ENCODE measurements at places on chromosomes 7 and 10.

DNA sequence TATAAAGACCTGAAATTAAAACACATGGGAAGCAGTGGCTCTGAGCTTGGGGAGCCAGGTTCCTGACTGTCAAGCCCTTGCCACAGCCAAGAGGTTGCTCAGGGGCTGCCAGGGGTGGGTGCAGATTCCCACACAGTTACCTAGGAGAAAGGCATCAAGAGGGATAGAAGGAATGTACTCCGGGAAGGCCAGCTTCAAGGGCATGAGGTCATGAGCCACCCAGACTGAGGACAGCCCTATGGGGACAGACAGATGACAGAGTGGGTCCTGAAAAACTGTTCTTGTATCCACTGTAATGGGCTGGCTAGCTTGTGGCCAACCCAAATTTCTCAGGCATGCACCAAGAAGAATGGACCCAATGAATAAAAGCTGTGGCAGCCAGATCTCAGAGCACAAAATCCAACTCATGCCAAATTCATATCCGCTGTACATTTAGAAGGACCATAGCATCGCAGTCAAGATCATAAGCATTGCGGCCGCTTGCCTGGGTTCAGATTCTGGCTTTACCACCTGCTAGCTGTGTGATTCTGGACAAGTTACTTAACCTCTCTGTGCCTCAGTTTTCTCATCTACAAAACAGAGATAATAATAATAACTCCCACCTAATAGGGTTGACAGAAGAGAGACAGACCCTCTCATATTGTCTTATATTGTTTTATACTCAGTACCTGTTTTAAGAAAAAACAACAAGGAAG, 44.9 kb upstream of the KCNMA1 start:
- no peak for DNase-seq

DNA sequence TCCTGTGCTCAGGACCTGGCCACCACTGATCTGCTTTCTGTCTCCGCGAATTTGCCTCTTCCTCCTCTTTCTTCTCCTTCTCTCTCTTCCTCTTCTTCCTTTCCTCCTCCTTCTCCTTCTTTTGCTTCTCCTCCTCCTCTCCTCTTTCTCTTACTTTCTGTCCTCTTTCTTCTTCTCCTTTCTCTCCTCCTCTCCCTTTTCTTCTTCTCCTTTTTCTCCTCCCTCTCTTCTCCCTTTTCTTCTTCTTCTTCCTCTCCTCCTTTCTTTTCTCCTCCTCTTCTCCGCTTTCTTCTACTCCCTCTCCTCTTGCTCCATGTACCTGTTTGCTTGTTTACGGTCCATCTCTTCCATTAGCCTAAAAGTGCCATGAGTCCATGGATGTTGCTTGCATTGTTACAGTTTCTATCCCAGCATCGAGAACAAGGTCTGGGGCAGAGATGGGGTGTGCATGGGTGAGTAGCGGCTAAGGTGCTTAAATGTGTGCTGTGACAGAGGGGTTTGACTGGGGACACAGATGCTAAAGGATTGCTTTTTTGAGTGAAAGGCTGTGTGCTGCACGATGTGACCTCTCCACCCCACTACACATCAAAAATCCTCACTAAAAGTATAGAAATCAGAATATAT, 7.7 kb downstream of the SH2D4B start:
- DNase-seq: no peak

- DNase-seq: no peak
These were observed 231.0 kb downstream of the DIP2C start for GRCh38 chr10:458421-458851.

DNA sequence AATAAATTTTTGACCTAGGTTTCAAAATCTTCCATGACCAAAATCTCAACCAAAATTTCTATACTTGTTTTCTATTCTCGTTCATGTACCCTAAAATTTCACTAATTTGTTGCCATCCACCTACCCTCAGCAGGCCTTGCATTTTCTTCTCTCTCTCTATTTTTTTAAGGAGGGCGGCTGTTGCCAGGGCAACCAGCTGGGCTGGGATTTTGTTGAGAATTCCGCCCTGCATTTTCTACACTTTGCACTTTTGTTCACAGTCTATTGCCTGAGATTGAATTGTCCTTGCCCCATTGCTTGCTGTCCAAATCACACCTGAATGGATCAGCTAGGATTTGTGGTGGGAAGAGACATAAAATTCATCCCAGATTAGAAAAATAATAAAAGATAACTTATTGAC, 657.5 kb upstream of the NRP1 start:
- DNase-seq: no peak

- no peak for DNase-seq
These were observed 43.3 kb upstream of the HBP1 start for GRCh38 chr7:107125475-107125874.

DNA sequence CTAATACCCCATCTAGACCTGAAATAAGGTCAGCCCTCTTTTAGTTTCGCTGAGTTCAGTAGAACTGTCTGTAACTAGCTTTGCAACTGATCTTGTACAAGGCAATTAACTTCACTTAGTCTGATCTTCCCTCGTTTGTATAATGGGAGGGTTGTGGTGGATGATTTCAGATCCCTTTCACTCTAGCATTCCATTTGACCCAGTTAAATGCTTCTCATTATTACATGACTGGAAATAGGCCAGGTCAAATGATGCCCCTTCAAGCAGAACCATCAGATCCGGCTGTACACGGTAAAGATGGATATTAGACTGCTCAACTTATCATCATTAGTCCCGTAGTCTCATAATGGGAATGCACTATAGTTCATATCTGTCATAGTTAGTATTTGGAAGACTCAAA, 1009.0 kb downstream of the LRMDA start:
- no peak for DNase-seq

DNA sequence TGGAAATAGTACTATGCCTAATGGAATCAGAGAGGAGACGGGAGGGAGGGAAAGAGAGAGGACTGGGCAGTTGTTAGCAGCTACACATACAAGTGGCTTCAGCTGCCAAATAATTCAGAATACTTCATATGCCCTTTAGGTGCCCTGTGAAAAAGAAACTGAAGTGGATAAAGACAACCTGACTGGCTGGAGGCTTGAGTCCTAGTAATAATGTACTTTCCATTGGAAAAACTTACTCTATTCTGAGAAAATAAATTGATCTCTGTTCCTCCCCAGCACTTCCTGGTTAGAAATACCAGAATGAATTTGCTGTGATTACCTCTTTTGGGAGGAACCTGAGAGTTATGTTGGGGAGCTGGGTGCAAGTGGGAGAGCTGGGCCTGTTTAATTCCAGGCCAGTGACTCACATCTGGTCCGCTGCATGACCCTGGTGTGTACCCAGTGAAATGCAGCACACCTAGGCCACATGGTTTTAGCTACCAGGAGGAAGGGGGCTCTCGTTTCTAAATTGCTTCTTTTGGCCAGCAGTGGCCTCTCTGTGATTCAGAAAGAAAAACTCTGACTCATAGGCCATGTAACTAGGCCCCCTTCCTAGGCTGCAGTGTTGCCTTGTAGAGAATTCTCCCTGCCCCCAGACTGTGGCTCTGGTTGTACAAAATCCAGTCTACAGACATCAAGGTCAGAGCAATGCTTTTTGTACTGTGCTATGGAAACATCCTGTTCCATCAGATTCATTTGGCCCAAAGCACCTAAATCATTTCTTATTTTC, 6.5 kb downstream of the AGFG2 start:
- DNase-seq: peak; percentile 79

- no peak for DNase-seq
These were observed 64.4 kb downstream of the BPGM start for GRCh38 chr7:134710854-134711624.

DNA sequence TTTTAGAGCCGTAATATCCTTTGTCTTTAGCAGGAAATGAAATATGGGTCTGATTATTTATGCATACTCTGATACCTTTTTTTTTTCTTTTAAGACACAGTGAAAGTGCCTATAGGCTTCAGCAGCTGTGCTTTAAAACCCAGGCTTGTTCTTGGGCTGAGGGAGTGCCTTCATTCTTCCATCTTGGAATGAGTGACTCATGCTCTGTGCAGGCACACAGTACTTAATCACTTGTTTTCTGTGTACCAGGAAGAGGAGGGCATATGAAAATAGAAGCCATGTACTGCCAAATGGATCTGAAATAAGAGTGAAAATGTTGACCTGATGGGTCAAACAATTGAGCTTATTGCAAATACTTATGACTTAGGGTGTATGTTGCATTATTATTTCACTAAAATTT, 12.0 kb downstream of the INPP5F start:
- peak; percentile 71 for DNase-seq

DNA sequence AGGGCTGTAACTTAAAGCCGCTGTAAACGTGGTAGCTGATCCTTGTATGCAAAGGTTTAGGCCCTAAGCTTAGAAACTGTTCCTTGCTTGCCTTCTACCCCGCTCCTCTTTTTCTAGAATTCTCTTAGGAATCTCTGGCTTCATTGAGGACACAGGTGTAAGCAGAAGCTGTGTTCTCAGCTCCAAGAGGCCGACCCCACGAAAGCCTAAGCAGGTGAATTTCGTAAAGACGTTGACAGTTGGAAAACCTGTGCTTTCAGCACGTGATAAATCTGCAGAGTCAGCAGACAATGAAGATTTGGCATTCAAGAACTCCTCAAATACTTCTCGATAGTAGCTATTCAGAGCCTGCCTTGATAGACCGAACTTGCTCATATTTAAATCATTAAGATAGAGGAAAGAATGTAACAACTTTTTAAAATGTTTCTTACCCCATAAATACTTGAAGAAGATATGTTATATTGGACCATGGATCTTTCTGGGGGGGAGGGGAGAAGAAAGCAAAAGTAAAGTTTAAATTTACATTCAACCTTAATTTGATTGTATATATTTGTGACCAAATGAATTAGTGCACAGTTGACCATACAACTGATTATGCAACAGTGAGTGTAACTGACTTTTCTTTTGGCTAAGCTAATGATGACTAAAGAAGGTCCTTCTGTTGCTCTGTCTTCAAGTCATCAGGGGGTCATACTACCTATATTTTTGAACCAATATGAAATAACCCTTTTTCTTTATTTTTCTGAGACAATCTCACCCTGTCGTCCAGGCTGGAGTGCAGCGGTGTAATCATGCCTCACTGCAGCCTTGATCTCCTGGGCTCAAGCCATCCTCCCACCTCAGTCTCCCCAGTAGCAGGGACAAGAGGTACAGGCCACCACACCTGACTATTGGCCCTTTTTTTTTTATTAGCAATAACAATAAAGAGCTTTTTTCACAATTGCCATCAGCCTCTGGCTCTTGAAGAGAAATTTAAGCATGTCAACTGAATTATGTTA, 1.2 kb upstream of the GDI2 start:
- DNase-seq: no peak
